ENCODE measurements at places on chromosomes 1 and 21.

DNA sequence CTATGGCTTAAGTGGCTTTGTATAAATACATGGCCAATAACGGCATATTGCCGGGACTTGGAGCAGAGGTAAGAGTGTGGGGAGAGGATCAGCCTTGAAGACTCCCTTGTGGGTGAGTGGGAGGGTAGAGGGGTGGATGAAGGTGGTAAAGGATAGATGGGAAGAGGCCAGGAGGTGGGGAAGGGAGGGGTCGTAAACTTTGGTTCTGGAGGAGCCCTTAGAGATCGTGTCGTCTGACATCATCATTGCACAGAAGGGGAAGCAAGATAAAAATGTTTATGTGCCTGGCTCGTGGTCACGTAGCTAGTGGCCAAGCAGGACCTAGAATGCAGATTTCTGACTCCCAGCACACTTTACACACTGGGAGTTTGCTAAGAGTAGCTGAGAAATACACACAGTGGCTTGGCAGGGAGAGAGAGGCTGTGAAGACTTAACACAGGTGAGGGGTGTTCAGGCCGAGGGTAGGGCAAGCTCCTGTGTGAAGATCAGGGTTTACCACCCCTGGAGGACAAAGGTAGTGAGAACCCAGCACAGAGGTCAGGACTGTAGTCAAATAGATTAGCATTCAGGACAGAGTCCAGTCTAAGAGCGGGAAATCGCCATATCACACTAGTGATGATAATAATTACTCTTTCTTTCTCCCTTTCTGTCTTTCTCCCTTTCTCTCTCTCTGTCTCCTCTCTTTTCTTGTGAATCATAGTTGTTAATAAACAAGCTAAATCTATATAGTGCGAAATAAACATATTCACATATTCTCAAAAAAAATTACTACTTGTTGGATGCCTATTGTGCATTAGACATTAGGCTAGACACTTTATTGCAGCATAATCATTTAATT lies 75.5 kb downstream of the LRRC8D start:
- DNase-seq, result no peak

DNA sequence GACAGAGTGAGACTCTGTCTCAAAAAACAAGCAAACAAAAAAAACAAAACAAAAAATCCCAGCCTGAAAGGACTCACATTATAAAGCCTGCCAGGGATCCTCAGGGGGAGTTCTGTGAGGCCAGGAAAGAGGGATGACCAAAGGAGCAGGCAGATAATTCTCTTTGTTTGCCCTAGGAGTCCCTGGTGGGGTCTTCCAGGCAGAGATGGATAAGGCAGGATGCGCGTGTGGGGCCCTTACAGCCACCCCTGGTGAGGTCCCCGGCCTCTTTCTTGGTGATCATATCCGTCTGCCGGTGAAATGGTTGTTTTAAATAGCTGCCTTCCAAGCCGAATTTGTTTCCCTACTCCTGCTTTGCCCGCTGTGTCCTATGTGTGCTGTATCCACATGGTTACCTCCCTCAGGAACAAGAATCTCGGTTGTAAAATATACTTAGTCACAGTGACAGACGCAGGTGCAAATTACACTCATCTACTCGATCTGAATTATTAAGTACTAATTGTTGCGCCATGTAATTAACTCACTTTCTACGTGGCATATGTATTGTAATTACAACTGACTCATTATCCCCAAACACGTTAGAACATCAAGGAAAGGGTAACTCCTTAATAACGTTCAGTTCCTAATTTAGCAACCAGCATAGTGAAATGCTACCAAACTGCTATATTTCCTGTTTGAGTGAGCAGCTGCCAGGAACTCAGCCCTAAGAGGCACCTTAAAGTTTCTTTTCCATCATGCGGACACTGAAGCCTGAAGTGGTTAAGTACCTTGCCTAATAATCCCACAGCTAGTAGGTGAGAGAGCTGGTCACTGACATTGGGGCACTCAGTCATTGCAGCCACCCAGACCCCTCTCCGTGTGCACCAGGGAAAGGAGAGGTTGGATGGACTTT lies 106.4 kb downstream of the ZSCAN20 start:
- no peak for DNase-seq

DNA sequence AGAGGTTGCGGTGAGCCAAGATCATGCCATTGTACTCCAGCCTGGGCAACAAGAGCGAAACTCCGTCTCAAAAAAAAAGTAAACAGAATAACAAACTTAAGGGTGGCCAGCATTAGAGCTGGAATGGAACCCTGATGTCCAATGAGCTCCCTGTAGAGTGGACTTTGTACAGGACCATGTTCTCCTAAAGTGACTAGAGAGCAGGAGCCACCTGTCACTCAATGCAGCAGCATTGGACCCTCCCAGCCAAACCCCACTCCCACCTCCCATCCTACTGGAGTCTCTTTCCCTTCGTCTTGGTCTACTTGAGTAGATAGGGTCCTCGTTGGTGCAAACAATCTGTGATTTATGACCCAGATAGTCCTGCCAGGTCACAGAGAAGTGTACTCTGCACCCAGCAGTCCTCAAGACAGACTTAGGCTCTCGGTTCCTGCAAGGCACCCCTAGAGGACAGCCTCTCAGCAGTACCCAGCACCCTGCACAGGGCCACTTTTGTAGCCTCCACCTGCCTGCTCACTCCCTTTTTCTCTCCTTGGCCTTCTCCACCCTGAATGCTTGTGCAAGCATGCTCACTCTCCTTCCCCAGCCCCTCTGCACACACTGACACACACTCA lies 69.2 kb upstream of the ZNF281 start:
- no peak for DNase-seq

GRCh38 chr1:228939001-228939691 lies 203.9 kb downstream of the RHOU start:
- no peak for DNase-seq

DNA sequence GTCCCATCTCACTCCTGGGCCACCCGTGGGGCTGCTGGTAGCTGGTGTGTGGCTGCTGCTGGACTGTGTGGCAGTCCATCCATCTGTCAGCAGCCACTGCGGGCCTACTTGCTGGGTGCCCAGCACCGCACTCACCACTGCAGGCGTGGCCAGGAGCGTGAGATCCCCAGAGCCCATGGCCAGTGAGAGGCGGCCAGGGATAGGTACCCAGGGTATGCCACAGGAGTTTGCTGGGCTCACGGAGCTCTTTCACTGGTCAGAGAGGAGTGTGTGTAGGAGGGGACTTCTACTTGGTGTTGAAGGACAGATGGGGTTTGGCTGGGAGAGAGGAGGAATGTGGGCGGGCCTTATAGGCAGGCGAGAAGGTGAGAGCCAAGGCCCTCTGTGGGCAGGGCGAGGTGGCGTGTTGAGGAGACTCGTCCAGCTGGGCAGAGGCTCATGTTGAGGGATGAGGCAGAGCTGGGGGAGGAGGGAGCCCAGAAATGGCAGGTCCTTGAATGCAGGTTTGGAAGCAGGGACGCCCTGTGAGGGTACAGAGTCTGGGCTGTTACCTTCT lies 15.0 kb downstream of the QSOX1 start:
- DNase-seq, result no peak

GRCh38 chr1:170316270-170316669 lies 170.5 kb downstream of the NTMT2 start:
- no peak for DNase-seq

- DNase-seq, result peak; percentile 61
Measured at GRCh38 chr1:36411674-36412648, 14.3 kb upstream of the LSM10 start.

DNA sequence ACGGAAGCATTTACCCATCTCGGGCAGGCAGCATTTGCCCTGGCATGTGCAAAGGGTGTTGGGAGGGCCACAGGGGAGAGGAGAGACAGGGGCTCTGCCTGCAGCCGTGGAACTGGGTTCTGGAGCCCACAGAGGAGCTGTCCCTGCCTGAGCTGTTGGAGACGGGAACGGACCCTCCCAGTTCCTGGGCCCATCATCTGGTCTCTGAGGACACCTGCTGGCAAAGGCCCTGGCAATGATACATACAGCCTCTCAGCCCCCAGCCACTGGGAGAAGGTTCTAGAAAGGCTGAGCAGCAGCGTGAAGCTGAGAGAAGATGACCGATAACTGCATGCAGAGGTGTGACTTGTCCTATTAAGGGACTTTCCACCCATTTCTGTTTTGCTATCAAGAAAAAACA lies 31.4 kb downstream of the FAAP20 start:
- no peak for DNase-seq

- DNase-seq, result no peak
Measured at GRCh38 chr1:239896980-239897379, 194.7 kb upstream of the FMN2 start.

GRCh38 chr1:78834201-78834741 lies 172.3 kb downstream of the ADGRL4 start:
- DNase-seq, result no peak

- no peak for DNase-seq
Measured at GRCh38 chr1:60696512-60696911, 385.8 kb upstream of the NFIA start.

DNA sequence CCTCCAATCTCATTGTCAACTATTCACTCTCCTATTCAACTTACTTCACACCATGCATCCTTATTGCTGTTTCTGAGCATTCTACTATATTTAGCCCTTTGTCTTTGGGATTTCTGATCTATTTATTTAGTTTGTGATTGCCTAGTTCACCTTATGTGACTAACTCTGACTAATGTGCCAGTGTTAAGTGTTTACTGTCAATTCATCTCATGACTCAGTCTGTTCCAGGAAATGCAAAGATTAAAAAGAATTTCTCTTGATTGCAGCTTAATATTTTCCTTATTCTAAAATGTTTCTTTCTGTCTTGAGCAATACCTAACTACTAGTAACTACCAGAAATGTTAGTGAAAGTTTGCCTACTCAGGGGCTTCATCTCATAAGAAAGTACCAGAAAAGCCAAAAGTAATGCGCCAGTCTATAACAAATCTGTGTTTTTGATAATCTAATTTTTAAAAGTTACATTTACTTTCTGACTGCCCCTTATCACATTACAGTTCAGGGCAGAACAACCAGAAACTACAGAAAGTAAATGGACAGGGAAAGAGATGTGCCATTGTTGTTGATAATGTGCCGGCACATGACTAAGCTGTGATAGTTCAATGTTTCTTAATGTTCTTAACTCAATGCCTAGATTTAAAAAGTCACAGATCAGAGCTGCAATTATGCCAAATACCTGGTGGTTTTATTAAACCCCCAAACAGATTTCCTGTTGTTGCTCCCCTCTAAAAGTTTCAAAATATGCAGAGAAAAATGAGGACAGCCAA lies 556.5 kb downstream of the PTBP2 start:
- no peak for DNase-seq

DNA sequence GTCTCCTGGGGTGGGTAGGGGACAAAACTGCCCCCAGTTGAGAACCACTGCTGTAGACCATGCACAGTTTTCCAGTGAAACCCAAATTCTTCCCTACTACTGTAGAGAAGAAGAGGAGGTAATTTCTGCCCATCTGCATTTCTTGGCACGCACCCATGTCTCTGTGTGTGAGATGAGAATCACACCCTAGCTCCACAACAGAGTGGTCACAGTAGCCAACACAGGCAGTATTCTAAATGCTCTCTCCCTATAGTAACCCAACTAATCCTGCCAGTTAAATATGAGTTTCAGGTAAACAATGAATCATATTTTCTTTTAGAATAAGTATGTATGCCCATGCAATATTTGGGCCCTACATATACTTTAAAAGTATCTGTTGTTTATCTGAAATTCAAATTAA lies 1.2 kb upstream of the CAPN2 start:
- DNase-seq, result no peak

- DNase-seq, result no peak
Measured at GRCh38 chr1:38870996-38871395, 2.2 kb downstream of the MYCBP start.

- DNase-seq, result no peak
Measured at GRCh38 chr1:147603986-147604385, 62.7 kb downstream of the BCL9 start.

DNA sequence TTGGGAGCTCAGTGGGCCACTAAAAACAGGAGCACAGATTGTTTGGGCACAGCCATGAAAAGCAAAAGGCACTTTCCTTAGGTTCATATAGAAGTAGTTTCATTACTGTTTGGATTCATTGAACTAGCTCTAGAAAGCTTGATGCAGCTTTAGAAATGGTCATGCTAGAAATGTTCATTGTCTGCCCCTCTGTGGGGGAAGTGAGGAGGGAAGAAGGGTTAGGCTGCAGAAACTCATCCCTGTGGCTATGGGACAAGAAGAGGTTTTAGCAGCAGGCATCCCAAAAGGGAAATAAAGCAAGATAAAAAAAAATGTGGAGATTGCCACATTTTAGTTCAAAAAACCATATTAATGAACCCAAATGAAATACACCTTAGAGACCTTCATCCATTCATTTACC lies 359.6 kb upstream of the PTBP2 start:
- no peak for DNase-seq

DNA sequence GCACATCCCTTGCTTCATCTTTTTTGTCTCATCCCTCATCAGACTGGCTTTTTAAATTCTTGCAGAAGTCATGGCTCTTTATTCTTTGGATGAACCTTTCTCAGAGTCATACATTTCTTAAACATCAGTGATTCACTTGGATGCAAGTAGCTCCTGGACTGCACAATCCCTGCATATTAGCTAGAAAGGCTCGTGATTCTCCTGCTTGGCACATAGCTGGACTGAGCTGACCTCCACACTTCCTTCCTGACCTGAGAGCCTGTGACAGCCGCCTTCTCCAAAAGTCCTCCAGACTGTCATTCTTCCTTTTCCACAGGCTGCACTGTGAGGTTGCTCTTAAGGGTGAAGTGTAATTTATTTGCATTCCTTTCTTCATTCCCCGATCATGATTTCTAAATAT lies 109.4 kb downstream of the RGL1 start:
- no peak for DNase-seq

DNA sequence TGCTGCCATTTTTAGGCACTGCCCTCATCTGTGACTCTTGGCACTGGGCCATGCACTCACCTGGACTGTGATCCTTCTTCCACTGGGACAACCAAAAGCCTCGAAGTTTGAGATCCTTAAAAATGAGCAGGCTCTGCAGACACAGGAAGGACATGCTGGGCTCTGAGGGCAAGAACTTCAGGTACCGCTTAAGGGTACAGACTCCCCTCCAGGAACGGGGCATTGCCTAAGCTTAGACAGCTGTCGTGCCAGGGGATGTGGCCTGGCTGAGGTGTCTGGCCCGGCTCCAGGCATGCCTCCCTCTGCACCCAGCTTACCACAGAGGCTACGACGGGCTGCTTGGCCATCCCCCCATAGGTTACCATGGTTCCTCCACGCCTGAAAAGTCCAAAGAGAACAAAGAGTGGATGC lies 14.2 kb upstream of the SRSF4 start:
- no peak for DNase-seq

DNA sequence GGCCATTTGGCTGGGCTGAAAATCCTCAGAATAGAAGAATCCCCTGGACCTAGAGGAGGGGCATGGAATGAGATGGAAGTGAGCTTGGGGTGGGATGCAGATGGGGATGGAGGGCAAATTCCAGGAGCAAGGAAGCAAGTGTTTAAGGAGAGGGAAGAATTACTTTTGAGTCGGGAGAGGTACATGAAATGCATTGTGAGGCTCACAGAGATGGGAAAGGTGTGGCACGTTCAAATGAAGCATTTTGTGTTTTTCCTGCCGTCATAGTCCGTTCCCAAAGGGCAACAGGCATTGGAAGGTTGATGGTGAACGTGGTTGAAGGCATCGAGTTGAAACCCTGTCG lies 30.5 kb downstream of the ATP5PO start:
- DNase-seq, result no peak

- no peak for DNase-seq
Measured at GRCh38 chr1:61887076-61887867, 145.0 kb downstream of the PATJ start.
